ENCODE measurements at places on chromosomes 11 and 22.

GRCh38 chr11:70763606-70764005 lies 365.3 kb downstream of the CTTN start:
- DNase-seq, result peak; percentile 20

DNA sequence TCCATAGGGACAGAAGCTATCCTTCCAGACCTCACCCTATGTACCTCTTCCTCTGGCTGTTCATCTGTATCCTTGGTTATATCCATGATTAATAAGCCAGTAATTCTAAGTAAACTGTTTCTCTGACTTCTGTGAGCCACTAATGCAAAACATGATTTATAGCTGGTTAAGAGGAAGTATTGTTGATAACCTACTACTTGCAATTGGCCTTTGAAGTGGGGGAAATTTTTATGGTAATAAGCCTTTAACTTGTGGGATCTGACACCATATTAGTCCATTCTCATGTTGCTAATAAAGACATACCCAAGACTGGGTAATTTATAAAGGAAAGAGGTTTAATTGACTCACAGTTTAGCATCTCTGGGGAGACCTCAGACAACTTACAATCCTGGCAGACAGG lies 21.9 kb downstream of the CASP12 start:
- DNase-seq, result no peak

DNA sequence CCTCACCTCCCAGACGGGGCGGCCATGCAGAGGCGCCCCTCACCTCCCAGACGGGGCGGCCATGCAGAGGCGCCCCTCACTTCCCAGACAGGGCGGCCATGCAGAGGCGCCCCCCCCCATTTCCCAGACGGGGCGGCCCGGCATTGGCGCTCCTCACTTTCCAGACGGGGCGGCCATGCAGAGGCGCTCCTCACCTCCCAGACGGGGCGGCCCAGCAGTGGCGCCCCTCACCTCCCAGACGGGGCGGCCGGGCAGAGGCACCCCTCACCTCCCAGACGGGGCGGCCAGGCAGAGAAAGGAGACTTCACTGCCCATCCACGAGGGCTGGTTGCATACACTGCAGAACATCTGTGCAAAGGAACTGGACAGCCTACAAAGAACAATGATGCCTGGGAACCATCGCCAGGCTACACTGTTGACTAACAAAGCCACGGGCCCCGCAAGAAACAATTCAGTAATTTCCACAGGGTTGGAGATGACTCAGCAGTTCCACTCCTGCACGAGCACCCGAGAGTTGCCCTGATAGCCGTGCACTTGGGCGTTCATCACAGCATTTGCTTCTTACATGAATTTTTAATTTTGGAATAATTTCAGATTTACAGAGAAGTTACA lies 58.7 kb downstream of the CTTN start:
- peak; percentile 53 for DNase-seq

- no peak for DNase-seq
Measured at GRCh38 chr11:821512-822371, 3.0 kb downstream of the PNPLA2 start.

DNA sequence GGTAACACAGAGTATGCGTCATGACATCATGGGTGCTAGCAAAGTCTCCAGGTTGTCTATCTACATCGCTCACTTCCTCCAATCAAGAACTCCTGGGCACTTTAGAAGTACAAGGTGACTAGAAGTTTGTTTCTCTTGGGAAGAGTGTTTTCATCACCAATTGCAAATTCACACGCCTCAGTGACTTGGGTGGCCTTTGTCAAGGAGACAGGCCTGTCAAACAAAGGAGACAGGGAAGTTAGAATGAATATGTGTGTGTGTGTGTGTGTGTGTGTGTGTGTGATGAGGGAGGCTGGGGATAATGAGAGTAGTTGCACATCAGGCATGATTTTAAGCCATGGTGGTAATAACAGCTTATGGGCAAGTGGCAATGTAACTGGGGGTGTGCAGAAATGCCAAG lies 953.2 kb downstream of the OPCML start:
- DNase-seq, result no peak

DNA sequence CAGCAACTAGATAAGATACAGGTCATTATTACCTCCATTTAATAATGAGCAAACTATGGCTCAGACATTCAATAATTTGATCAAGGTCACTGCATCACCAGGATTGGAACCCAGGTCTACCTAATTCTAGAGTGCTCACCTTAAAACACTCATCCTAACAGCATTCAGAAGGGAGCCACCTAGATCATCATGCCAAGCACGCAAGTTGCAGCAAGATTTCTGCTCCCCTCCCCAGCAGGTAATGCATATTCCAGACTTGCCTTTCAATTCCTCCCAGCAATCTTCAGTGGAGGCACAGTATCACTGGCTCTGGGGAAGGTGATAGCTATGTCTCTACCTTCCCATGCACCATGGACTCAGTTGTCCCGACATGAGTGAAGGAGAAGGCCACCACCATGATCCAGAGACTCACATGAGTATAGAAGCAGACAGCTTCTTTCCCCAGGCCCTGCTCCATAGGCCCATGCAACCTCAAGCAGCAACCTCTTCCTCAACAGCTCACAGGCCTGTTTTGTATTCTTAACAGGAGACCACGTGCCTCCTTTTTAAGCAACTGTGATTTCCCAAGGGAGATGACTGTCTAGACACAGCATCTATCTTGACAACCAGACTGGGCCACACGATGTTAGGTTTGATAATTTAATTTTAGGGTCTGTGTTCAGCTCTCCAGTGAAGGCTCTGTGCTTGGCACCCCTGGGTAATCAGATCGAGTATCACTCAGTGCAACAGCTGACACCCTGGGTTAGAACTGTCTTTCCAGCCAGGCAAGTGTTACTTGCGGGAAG lies 36.4 kb downstream of the RAB30 start:
- DNase-seq, result no peak

- no peak for DNase-seq
Measured at GRCh38 chr22:41410311-41410751, 28.6 kb downstream of the TEF start.

- no peak for DNase-seq
Measured at GRCh38 chr11:119865661-119866156, 136.7 kb upstream of the NECTIN1 start.

DNA sequence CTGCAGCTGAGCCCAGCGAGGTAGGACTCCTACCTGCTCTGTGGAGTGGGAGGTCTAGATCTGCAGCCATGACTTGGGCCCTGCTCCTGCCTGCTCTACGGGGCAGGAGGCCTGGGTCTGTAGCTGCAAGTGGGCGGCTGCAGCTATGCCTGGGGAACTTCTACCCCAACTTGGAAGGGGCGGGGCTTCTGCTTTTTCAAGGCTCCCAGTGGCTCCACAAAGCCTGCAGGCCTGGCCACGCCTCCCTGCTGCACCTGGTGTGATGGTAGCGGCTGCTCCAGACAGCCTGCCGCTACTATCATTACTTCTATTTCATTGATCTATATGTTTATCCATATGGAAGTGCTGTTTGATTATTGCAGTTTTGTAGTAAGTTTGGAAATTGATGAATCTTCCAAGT lies 121.2 kb downstream of the NELL1 start:
- DNase-seq, result no peak

- no peak for DNase-seq
Measured at GRCh38 chr11:119368121-119369034, 13.1 kb downstream of the USP2 start.

DNA sequence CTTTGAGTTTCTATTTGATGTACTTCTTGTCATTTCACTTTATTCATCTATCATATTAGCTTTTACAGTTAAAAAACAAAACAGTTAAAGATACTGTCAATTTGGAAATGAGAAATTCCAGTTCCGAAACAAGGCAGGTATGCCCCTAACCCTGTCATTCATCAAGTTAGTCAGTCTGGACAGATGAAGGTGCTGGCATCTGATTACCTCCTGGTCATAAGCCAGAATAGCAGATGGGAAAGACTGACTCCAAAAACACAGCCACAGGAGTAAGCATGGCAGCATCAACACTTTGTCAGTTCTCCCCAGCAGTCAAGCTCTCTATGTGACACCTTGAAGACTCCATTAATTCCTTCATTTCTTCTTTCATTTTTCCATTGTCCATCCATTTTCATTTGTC lies 4.3 kb downstream of the LRRC51 start:
- no peak for DNase-seq

- no peak for DNase-seq
Measured at GRCh38 chr11:15913261-15913660, 443.1 kb downstream of the SOX6 start.

- DNase-seq, result peak; percentile 36
Measured at GRCh38 chr11:130740819-130741218, 175.5 kb downstream of the SNX19 start.

DNA sequence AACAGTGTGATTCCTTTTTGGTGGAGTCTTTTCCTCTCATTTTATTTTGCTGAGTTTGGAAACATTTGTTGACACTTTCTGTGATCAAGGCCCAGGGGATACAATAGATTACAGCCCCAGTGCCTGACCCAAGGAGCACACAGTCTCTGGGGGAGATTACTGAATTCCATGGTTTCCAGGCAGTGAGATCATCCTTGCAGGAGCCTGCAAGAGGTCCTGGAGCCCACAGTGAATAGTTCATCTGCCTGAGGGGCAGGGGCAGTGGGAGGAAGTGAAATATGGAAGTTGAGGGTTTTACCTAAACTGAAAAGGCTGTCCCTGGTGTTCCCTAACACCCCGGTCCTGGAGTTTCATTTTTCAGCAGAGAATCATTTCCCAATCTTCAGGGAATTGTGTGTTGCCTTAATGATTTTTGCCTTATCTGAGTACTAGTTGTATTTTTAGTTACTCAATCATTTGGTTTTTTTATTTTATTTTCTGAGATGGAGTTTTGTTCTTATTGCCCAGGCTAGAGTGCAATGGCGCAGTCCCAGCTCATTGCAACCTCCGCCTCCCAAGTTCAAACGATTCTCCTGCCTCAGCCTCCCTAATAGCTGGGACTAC lies 7.7 kb downstream of the CCS start:
- peak; percentile 49 for DNase-seq

DNA sequence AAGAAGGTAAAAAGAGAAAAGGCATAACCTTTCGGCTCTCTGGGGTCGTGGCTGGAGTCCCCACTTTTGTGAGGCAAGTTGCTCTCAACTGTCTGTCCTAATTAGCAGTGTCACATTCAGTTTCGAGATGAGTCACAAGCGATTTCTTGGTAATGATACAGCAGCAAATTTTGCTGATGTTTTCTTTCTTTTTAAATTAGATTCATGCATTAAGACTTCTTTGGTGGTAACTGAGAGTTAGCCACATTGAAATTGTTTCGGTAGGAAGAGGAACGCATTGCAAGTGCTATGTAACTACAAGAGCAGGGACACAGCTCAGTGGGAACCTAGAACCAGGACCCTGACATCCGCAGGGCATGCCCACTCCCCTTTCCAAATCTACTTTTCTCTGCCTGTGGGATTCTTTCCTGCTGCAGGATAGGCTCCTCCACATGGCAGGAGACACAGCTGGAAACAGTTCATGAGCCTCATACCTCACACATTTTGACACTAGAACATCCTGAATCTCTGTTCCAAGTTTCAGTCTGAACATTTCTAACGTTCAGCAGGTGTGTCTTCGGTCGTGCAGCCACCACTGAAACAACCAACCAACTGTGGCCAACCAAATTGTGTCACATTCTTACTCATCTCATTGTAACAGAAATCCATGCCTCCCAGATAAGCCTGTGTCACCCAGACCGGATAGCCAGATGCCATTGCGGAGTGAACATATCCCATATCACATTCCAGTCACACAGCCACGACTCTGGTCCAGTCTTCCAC lies 987.6 kb downstream of the NTM start:
- no peak for DNase-seq

- no peak for DNase-seq
Measured at GRCh38 chr22:48426466-48427380, 1401.0 kb downstream of the BRD1 start.

DNA sequence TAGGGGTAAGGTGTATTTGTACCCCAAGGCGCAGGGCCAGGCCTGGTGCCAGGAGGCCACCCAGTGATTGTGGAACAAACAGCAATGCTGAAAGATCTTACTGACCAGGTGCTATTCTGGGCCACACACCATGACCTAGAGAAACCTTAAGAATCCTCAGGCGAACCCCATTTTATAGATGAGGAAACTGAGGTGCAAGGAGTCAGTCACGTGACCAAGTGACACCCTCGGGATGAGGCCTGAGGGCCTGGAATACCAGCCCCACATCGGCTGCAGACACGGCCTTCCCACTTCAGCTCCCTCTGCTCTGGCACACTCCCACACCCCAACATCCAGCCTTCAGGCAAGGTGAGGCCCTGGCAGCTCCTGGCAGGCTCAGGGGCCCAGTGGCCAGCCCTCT lies 13.1 kb downstream of the CABP7 start:
- DNase-seq, result no peak

- DNase-seq, result peak; percentile 94
Measured at GRCh38 chr22:46069521-46070214, 80.7 kb upstream of the PPARA start.

GRCh38 chr11:33696411-33696810 lies 4.2 kb downstream of the C11orf91 start:
- no peak for DNase-seq

DNA sequence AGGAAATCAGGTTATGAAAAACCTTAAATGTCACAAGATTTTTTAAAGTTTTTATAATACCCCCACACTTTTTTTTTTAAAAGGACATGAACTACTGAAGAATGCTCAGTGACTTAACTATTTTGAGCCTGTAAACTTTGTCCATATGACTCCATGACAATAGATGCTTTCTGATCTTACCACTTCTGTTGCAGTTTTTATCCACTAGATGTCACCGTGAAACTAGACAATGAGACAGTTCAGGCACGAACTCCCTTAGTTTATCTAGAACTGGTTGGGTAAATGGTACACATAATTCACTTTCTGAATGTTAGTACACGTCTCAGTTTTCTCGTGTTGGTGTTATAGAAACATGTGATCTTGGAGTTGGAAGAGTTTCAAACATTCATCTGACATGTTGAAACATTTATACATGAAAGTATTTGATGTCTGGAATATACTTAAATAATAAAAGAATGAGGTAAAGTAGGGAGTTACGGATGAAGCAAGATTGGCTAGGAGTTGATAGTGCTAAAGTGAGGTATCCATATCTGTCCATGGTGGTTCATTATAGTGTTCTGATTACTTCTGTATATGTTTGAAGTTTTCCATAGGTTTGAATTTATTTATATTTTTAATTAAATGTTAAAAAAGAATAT lies 8.1 kb downstream of the CCDC15 start:
- DNase-seq, result peak; percentile 84

DNA sequence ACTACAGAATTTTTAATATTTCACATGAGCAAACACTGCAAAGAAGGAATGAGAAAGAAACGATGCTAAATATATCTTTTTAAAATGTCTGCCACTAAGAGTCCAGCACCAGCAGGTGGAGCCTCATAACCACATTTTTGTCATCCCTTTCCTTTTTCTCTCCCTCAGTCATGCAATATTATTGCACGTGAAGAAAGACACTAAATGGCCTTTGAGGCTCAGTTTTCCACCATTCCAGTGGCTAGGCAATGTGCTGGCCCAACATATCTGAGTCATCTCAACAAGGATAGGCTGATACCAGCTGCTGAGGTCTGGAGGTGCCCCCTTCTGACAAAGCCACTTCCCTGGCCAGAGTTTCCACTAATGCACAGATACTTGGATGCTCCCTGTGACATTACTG lies 1.8 kb downstream of the ALKBH8 start:
- peak; percentile 57 for DNase-seq

DNA sequence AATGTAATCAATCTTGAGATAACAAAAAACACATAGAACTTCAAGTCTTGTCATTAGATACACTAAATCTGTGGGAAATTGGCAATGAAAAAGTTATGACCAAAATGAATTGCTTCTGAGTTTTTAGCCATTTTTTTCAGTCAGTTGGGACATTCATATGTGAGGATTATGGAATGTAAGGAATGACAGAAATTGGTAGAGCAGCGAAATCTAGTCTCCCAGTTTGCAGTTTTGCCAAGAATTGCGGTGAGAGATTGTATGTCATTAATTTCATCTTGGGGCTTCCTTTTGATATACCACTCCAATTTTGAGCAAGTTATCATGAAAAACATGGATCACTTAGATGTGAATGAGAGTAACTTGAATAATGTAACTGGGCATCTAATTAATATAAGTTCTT lies 49.9 kb downstream of the SIK2 start:
- no peak for DNase-seq

Data from astrocyte of the spinal cord (primary cell).